ENCODE measurements at places on chromosomes 11 and 22.

GRCh38 chr11:20467487-20468185 is 80.1 kb downstream of the PRMT3 start:
- no peaks in the 10 kb centered on the region for H3K27me3 ChIP-seq
- H3K4me1 ChIP-seq, result peaks cover 2% of the 10 kb centered on the region
- H3K27ac ChIP-seq, result no peak overlapping the region
- H3K36me3 ChIP-seq, result peaks cover 42% of the 10 kb centered on the region
- no peak for DNase-seq

GRCh38 chr11:47400768-47401279 is 7.6 kb upstream of the SLC39A13 start:
- no peaks in the 10 kb centered on the region for H3K27me3 ChIP-seq
- no peak for DNase-seq
- no peaks in the 10 kb centered on the region for H3K36me3 ChIP-seq
- H3K4me3 ChIP-seq, result peak overlapping the region; percentile 73

DNA sequence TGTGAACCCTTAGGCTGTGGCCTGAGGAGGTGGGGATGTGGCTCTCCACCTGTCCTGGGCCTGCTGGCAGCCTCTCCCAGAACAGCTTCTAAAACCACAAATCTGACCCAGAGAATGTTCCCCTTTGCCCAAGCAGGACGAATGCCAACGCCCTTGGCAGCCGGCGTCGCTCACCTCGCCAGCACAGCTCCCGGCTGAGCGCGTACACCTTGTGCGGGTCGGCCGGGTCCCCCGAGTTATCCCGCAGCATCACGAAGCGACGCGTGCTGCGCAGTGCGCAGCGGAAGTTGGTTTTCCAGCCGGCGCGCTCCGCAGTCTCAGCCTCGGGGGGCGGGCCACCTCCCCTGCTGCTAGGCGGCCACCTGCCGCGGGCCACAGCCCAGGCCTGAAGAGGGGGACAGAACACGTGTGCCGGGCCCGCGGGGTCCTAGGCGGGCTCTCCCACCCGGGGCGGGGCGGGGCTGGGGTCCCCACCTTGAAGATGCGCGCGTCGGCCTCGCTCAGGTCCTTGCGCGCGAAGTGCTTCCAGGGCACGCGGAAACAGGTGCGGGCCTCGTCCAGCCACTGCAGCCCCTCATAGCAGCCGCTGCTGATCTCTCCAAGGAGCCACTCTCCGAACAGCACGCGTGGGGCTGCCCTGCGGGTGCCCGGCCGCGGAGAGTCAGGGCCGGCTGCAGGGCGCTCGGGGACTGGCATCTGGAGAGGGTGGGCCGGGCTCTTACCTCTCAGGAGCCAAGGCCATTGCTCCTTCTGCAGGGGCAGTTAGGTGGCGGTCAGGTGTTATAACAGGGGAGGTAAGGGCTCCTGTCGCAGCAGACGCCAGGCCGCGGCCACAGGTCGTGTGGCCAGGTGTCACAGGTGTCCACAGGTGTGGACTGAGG is 887 bp downstream of the IRF7 start:
- H3K27ac ChIP-seq, result peak overlapping the region; percentile 89
- peak; percentile 73 for DNase-seq
- H3K27me3 ChIP-seq, result no peaks in the 10 kb centered on the region
- peaks cover 20% of the 10 kb centered on the region for H3K4me1 ChIP-seq

DNA sequence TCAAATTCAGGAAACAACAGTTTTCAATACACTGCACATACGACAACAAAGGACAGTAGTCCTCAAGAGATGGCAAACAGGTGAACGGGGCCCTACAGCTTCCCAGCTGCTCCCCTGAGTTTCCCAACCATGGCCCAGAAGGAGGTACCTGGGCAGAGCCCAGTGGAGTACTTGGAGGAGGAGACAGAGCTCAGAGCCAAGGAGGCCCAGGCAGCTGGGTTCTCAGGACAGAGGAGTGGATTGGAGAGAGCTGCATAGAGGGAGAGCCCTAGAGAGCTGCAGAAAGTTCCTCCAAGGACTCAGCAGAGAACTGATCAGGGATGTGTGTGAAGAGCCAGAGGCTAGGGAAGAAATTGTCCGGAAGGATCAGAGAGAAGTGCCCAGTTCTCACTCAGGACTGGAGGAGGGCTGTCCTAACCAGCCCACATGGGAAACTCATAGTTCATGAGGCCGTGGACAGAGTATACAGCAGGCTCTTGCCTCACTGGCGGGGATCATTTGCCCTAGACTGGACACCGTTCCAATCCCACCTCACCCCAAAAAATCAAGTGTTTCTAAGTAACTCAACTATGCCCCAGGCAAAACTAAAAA is 7.6 kb upstream of the ASCL2 start:
- H3K36me3 ChIP-seq, result no peaks in the 10 kb centered on the region
- H3K27ac ChIP-seq, result no peak overlapping the region
- no peak for DNase-seq
- no peak overlapping the region for H3K4me3 ChIP-seq
- peaks cover 6% of the 10 kb centered on the region for H3K4me1 ChIP-seq

GRCh38 chr11:80816966-80817365 is 1376.1 kb upstream of the TENM4 start:
- no peaks in the 10 kb centered on the region for H3K4me1 ChIP-seq
- no peak for DNase-seq
- H3K4me3 ChIP-seq, result no peak overlapping the region
- H3K27me3 ChIP-seq, result no peaks in the 10 kb centered on the region

DNA sequence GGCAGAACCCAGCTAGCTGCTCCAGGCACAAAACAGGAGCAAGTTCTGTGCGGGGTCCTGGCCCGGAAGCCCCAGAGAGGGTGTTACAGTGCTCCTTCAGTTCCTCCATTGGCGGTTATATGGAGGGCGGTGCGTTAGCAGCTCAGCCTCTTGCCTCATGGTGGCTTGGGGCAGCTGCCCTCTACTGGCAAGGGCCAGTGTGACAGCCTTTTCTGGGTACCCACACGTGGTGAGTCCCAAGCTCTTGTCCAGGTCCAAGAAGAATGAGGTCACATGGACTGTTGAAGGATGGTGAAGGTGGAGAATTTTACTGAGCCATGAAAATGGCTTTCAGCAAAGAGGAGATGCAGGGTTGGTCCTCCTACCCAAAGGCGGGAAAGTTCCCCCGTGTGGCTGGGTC is 100.5 kb downstream of the WT1 start:
- no peaks in the 10 kb centered on the region for H3K36me3 ChIP-seq
- H3K4me1 ChIP-seq, result peaks cover 13% of the 10 kb centered on the region
- H3K27me3 ChIP-seq, result peaks cover 32% of the 10 kb centered on the region
- no peak overlapping the region for H3K4me3 ChIP-seq

GRCh38 chr11:116644941-116645305 is 127.9 kb downstream of the BUD13 start:
- no peaks in the 10 kb centered on the region for H3K36me3 ChIP-seq
- no peaks in the 10 kb centered on the region for H3K4me1 ChIP-seq
- H3K4me3 ChIP-seq, result no peak overlapping the region
- no peaks in the 10 kb centered on the region for H3K27me3 ChIP-seq

- H3K4me3 ChIP-seq, result no peak overlapping the region
- DNase-seq, result no peak
- peaks cover 13% of the 10 kb centered on the region for H3K4me1 ChIP-seq
These were observed 15.1 kb upstream of the GLYATL1 start for GRCh38 chr11:58924230-58924629.

DNA sequence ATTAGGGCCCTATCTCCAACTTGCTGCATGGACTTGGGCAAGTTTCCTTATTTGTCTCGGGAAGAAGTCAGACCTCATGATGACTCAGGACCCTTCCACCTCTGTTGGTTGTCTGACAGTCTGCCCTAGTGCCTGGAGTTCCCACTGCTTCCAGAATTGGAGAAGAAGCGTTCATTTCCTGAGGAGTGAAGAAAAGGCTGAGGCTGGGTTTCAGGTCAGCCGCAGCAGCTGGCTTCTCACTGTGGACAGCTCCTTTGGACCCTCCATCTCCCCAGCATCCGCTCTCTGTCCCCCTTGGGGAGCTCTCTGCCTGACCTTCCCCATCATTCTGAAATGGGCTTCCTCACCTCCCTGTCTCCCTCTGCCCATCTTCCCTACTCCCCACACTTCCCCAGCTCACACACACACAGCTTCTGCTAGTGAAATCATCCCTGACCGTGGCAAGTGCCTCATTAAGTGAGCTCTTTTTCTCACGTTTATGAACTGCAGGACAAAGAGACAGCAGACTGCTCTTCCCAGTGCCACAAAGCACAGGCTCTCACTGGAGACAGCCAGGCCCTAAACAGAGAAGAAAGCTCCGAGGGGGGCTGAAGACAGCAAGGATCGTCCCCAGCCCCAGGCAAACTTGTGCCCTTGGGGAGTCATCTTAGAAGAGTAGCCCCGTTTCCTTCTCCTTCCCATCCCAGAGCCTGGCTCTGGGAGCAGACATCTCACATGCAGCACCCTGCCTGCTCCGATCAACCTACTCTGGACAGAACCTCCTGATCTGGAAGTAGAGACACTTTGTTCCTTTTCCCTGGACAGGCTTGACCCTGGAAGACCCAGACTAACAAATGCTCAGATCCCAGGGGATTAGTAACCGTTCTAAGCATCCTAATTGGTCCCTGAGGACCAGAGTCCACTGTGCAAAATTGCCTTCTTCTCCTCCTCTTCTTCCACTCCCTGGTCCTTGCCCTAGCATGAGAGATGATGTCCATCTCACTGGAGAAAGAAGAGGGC is 157.9 kb downstream of the FEZ1 start:
- no peaks in the 10 kb centered on the region for H3K27me3 ChIP-seq
- H3K4me3 ChIP-seq, result no peak overlapping the region
- no peaks in the 10 kb centered on the region for H3K36me3 ChIP-seq
- no peak for DNase-seq
- H3K27ac ChIP-seq, result no peak overlapping the region

GRCh38 chr11:78576549-78577097 is 2.0 kb upstream of the NARS2 start:
- H3K4me1 ChIP-seq, result peaks cover 24% of the 10 kb centered on the region
- no peak overlapping the region for H3K27ac ChIP-seq
- DNase-seq, result no peak
- H3K36me3 ChIP-seq, result peaks cover 13% of the 10 kb centered on the region
- H3K4me3 ChIP-seq, result no peak overlapping the region
- peaks cover 2% of the 10 kb centered on the region for H3K27me3 ChIP-seq

DNA sequence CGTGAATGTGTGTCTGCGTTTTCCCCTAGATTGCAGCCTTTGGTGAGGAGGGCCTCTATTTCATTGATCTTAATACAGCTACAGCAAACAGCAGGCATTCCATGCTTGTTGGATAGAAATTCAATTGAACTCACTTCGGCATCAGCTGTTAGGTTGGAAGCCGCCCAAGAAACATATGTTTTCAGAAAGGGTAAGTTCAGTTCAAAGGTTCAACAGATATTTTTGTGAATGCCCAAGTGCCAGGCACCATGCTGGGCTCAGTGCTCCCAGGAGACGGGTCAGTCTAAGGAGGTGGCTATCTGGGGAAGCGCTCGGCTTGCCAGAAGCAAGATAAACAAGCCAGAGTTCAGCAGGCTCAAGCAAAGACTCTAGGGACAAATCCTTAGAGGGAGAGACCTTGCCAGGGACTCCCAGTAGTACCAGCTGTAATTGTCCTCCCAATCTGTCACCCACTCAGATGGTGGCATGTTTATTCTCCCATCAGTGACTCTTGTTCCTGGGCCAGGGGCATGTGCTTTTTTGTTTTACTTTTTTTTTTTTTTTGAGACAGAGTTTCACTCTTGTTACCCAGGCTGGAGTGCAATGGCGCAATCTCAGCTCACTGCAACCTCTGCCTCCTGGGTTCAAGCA is 64.5 kb upstream of the LARGE1 start:
- no peak overlapping the region for H3K4me3 ChIP-seq
- no peak for DNase-seq
- H3K27ac ChIP-seq, result no peak overlapping the region
- no peaks in the 10 kb centered on the region for H3K4me1 ChIP-seq
- no peaks in the 10 kb centered on the region for H3K27me3 ChIP-seq
- no peaks in the 10 kb centered on the region for H3K36me3 ChIP-seq

GRCh38 chr11:55172734-55173415 is 89.1 kb upstream of the TRIM48 start:
- no peak for DNase-seq
- no peaks in the 10 kb centered on the region for H3K36me3 ChIP-seq
- H3K4me3 ChIP-seq, result no peak overlapping the region

DNA sequence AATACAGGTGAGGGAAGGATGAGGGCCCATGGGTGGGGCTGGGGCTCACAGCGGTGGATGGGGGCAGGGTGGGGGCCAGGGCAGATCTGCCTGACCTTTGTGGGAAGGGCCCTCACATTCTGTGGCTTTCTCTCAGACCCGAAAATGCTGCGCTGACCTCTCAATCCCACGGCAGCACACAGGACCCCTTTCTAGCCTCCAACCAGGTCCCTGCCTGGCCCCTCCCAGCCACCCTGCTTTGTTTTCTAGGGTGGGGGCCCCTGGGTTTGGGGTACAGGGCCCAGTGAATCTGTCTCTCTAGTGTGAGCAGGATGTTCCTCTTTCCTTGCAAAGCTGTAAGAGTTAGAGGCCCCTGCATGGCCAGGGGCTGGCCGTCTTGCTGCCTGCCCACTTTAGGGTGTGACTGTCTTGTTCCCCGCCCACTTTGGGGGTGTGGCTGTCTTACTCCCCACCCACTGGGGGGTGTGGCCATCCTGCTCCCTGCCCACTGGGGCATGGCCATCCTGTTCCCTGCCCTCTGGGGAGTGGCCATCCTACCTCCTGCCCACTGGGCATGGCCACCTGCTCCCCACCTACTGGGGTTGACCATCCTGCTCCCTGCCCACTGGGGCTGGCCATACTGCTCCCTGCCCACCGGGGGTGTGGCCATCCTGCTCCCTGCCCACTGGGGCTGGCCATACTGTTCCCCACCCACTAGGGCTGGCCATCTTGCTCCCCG is 11.5 kb downstream of the PARVG start:
- peaks cover 30% of the 10 kb centered on the region for H3K4me1 ChIP-seq
- H3K27me3 ChIP-seq, result no peaks in the 10 kb centered on the region
- peak; percentile 87 for DNase-seq
- H3K4me3 ChIP-seq, result no peak overlapping the region
- peaks cover 30% of the 10 kb centered on the region for H3K36me3 ChIP-seq

DNA sequence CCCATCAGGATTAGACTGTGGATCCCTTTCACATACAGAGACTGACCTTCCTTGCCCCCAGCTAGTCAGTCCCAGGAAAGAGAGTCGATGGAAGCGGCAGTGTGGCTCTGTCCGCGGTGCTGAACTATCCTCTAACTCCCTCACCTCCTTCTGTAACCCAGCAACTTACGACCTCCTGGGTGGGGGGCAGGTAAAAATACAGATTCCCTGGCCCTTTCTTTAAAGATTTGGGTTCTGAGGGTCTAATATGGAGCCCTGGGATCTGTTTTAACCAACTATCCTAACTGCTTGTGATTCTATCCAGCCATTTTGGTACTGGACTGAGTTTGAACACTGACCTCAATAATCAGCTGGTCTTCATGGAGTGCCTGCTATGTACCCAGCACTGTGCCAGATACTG is 23.2 kb downstream of the MFNG start:
- no peaks in the 10 kb centered on the region for H3K27me3 ChIP-seq
- DNase-seq, result peak; percentile 69
- peaks cover 4% of the 10 kb centered on the region for H3K4me1 ChIP-seq

DNA sequence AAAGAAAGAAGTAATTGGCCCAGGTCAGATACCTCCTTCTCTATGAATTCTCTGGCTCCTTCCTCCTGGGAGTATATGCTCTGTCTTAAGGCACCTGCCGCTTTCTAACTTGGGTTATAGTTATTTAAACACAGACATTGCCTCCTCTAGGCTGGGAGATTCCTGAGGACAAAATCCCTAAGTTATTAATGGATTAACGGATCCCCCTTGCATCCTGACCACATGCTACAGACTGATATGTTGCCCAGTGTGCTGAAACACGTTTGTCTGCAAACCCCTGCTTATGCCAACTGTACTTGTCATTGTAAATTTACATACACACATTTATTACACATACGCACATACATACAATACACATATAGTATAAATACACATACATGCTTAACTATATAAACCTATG is 35.3 kb downstream of the PACSIN2 start:
- H3K27me3 ChIP-seq, result no peaks in the 10 kb centered on the region
- H3K4me1 ChIP-seq, result peaks cover 10% of the 10 kb centered on the region
- no peak for DNase-seq
- H3K27ac ChIP-seq, result no peak overlapping the region
- H3K4me3 ChIP-seq, result no peak overlapping the region
